Naive thymus-derived CD4-positive, alpha-beta T cell (primary cell): ENCODE measurements at places on chromosomes 11 and 22.

DNA sequence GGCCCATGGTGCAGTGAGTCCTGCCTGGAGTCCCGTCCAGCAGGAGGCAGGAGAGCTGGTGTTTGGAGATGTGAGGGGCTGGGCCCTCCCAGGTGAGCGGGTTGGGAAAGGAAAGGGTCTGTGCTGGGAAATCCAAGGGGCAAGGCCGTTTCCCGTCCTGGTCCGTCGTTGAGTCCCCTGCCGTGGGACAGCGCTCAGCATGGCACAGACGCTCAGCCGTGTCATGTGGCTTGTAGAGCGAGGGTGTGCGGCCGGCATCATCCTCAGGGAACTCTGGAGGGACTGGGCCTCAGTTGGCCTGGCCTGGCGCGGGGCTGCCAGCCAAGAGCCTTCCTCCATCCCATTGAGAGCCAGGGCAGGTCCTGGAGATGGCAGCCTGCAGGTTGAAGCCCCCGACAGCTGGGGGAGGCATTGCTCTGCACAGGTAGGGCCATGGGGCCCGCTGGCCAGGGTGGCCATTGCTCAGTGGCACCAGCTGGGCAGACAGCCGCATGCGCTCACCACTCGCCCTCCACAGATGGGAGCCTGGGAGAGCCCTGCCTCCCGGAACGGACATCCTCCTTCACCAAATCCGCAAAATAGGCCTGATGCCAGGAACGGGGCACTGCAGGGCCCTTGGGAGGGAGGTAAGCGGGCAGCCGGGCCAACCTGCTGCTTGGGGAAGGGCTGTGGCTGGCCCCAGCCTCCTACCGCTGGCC is 28.7 kb downstream of the KCNQ1 start:
- no peak for DNase-seq

DNA sequence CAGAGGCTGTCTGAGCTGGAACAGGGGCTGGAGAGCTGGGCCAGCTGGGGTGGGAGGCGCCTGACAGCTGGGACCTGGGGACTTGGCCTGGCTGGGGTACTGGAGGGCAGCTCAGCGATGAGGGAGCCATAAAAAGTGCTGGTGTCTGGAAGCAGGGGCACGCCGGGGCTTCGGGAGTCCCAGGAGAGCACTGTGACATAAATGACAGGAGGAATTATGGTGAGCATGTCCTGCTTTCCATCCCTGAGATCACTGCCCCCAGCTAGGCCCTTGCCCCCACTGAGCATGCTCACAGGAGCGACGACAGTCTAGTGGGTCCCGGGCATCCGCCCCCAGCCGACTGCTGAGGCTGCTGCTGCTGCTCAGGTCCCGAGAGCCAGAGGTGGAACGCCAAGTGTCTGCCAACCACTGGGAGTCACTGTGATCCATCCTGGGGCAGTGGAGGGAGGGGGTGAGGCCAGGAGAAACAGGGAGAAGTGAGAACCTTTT is 6.2 kb downstream of the ROBO4 start:
- DNase-seq = no peak

GRCh38 chr11:68150037-68150436 is 28.8 kb upstream of the CHKA start:
- DNase-seq = no peak

DNA sequence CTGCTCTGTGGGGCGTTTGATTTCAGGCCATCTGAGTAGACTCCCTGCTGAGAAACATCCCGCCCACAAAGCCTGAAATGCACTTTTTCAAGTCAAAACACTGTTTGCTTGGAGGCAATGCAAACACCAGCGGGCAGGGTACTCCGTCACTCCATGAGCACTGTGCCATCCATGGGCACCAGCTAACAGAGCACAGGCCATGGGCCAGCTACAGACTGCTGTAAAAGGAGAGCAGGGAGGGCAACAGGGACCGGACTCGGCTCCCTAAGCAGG is 16.6 kb upstream of the EFCAB6 start:
- DNase-seq = no peak

DNA sequence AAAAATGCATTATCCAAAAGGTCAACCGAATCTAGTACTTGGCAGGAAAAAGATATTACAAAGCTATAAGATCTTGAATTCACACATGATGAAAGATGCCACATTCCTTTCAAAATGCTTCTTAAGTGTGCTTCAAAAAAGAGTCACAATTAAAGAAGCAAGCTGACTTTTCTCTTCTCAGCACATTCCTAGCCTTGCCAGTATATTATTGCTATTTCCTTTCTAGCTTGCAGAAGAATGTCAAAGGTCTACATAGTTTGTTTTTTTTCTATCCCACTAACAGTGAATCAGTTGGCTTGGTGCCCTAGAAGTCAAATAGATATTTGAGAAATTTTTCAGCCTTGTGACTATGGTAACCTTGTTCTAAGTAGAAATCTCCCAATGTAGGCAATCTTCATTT is 56.8 kb downstream of the GUCY1A2 start:
- no peak for DNase-seq

- peak; percentile 66 for DNase-seq
These were observed 83.2 kb upstream of the CLDN5 start for GRCh38 chr22:19607192-19608002.

DNA sequence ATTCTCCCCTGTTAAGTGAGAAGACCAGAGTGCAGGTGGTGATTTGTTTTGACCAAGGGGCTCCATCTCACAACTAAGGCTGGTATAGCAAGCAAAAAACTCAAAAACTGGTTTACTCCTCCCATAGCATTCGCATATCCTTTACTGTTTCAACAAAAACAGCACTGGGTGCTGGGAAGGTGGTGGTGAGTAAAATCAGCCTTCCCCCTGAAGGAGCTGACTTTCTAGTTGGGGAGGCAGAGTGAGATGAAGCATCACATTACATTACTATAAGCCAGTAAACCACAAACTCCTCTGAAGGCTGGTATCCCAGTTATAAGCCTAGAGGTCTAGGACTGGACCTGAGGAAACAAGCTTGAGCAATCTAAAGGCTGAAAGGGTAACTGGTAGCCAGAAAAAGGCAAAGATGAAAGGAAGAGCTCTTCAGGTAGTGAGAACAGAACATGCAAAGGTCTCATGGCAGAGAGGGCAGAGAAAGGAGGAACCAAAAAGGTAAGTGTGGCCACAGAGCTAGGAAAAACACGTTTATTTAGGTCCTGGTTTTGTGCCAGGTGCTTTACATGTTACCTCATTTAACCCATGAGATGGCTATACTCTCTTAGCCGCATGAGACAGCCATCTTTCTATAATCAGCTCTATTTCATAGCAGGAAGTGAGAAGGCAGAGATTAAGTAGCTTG is 22.3 kb downstream of the TMEM123 start:
- DNase-seq = no peak

- no peak for DNase-seq
These were observed 374.6 kb downstream of the INSC start for GRCh38 chr11:15489281-15489680.

DNA sequence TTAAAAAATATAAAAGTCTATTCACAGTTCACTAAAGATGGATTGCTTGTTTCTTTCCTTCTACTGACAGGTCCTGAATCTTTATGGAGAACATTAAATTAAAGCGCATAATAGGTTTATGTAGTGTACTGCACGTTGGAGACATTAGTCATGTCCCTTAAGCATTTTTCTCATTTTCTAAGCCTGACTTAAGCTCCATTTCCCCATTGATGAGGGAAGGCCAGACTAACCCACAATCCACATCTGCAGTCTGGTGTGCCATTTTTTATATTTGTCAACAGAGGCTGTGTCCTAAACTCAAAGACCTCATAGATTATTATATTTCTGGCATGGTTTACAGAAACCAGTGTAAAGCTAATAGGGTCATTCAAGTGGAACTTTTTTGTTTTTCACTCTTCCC is 39.9 kb downstream of the CADM1 start:
- DNase-seq = no peak

DNA sequence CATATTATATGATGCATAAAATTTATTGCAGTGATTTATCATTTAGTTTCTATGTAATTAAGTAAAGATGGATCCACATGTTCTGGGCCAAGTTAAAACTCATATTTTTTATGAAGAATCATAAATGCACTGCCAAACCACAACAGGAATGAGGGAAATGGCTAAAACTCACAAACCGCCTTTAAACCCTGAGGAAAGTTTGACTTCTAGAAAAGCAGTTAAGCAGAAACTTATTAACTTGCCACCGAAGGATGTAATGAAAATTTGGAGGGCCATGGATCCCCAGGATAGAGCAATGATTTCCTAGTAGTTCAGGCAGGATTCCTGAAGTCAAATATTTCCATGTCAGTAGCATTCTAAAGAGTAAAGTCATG is 218.3 kb upstream of the CTSC start:
- DNase-seq = no peak

- DNase-seq = no peak
These were observed 258.5 kb downstream of the FAM76B start for GRCh38 chr11:95531116-95531515.

- DNase-seq = no peak
These were observed 56.2 kb upstream of the CD82 start for GRCh38 chr11:44509296-44509695.

GRCh38 chr11:2355000-2355644 is 22.0 kb upstream of the CD81 start:
- DNase-seq = no peak

DNA sequence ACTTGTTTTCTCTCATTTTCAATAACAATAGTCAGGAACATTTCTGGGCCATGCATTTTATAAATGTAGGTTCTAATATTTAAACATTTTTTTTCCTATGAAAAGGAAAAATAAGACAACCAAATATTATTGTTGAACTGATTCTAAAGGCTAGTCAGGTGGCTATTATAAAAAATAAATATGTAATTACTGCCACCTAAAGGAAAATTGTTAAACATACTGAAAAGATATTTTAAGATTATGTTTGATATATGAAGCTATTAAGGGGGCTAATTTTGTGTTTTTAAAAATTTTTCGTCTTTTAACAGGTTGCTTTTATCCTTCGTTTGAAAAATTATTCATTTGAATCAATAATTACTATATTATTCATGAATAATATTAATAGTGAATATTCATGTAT is 62.2 kb upstream of the FDX1 start:
- DNase-seq = no peak

- no peak for DNase-seq
These were observed 303.3 kb upstream of the ZC3H12C start for GRCh38 chr11:109789901-109790300.

- peak; percentile 43 for DNase-seq
These were observed 669 bp downstream of the RPL27A start for GRCh38 chr11:8683115-8683807.

DNA sequence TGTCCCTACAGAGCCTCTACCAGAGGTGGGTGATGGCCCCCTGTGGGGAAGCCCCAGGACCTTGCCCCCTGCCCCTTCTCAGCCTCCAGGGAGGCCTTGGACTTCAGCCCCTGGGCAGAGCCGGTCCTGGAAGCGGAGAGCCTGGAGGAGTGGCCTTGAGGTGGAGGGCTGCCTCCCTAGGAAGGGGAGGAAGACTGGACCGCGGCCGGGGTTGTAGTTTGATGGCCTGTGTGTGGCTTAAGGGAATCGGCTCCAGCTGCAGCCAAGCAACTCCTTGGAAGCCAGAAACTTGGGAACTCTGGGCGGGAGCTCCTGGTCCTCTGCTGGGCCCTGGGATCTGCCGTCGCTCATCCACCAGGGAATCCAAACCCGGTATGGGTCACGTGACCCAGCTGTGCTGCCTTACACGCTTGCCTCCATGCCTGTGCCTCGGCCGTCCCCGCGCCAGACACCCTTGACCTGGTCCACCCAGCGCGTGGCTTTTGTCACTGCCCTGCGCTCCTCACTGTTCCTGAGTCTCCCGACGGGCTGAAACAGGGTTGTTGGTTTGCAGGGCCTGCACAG is 23.5 kb upstream of the ARHGAP8 start:
- DNase-seq = no peak

- no peak for DNase-seq
These were observed 3.8 kb downstream of the MAP4K2 start for GRCh38 chr11:64799256-64799622.

- no peak for DNase-seq
These were observed 6.1 kb downstream of the TUBGCP6 start for GRCh38 chr22:50238755-50239154.

GRCh38 chr11:120089036-120090001 is 48.6 kb downstream of the TRIM29 start:
- no peak for DNase-seq

- no peak for DNase-seq
These were observed 46.3 kb upstream of the SLC22A12 start for GRCh38 chr11:64544616-64545296.

- no peak for DNase-seq
These were observed 4.4 kb upstream of the SPDYC start for GRCh38 chr11:65165410-65166317.

DNA sequence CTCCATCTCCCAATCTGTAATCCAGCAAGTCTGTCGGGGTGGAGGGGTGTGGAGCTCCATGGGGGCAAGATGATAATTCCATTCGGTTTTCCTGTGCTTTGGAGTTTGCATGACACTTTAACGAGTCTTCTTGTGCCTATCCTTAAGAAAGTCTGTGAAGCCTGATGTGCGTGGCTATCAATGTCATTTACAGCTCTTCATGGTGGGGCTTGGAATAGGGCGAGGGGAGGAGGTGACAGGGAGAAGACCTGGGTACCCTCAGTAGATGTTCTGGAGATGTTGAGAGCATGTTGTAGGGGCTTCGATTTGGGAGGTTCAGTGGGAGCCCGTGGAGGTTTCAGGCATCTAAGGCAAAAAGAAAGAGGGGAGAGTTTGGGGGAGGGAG is 579 bp upstream of the PHLDB1 start:
- DNase-seq = no peak

GRCh38 chr22:19770349-19771220 is 10.0 kb downstream of the TBX1 start:
- DNase-seq = no peak

- DNase-seq = no peak
These were observed 2.3 kb upstream of the IL17REL start for GRCh38 chr22:50014655-50015401.

- DNase-seq = no peak
These were observed 354.4 kb downstream of the SOX6 start for GRCh38 chr11:16001899-16002426.
